ENCODE measurements at places on chromosomes 2 and 18.

DNA sequence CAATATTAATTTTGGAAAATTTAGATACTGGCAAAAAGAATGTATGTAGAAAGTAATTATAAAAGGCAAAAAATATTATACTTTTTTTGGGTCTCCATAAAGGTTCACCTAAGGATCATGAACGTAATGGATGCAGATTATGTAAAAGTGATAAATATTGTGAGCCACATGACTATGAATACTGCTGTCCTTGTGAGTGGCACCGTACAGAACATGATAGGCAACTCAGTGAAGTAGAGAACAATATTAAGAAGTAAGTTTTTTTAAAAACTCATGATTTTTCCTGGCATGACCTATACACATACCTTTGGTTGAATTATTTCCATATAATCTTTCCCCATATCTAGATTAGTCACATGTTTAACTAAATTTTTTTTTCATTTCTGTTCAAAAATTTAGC, 18.6 kb downstream of the GEN1 start:
- no peak for DNase-seq

DNA sequence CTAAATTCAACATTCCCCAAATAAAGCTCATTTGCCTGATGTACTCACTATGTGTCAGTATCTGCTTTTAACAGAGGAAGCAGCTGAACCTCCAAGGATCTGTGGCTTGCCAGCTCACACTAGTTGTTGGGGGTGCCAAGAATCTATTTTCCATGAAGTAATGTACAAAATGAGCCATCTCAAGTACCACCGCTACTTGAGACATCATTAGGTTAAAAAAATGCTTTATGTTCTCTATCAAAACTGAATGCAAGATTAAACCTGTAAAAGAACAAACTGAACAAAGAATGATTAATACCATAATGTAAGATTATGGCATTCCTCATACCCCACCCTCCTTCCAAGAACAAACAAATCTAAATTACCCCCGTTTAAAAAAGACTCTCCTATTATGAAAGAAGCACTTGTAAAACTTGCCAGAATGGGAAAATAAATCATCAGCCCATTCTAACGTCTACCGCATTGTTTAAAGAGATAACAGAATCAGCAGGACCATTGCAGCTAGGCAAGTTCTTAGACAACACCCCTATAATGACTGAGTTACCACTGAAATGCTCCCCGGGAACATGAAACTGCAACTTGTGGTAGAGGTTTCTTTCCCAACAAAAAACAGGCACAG, 471.6 kb downstream of the DLGAP1 start:
- no peak for DNase-seq

DNA sequence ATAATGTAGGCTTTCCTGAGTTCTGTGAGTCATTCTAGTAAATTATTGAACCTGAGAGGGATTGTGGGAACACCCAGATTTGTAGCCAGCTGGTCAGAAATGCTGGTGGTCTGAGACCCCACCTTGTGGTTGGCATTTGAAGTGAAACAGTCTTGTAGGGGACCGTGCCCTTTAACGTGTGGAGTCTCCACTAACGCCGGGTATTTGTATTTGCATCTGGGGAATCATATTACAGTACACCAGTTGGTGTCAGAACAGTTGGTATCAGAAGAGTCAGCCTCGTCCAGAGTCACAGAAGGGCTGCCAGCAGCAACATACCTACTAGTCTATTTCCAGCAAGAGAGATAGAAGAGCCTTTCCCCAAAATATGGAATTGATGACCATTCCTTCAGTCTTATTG, 38.3 kb upstream of the PTPN4 start:
- DNase-seq, result no peak

DNA sequence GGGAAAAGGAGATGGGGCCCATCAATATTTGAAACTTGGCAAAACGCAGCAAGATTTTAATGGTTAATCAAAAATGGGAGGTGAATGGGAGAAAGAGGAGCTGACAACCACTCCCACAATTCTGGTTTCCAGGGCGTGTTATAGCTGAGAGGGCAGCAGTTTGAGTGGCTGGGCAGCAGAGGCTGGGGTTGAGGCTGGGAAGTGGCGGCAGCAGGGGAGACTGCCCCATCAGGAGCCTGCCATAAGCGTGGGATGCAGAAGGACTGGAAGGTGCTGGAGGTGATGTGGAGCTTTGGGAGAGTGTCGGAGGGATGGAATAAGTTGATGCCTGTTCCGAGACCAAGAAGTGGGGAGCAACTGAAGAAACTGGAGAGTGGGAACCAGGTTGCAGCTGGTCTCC, 48.9 kb upstream of the SH3RF3 start:
- DNase-seq, result no peak

GRCh38 chr2:120815292-120815691, 79.6 kb downstream of the GLI2 start:
- DNase-seq, result no peak

- DNase-seq, result no peak
Observed at GRCh38 chr2:28011322-28011737, 120.8 kb downstream of the BABAM2 start.

GRCh38 chr2:6418291-6418690, 447.4 kb downstream of the CMPK2 start:
- no peak for DNase-seq

DNA sequence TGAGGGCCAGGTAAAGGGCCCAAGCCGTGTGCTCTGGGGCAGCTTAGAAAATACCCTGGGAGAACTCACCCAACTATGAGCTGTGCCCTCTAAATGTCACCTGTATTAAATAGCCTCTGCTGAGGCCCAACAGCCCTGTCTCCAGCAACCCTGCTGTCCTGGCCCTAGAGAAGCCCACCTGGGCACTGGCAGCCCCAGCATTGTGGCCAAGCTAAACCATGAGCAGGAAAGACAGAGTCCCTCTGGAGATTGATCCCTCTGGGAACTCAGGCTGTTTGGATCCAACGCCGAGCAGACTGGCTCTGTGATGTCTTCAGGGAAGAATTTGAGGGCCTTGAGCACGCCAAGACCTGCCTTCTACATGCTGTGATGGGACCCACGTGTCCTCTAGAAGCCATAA, 126.5 kb downstream of the TTC32 start:
- no peak for DNase-seq

GRCh38 chr2:69933839-69934613, 19.1 kb downstream of the MXD1 start:
- no peak for DNase-seq

DNA sequence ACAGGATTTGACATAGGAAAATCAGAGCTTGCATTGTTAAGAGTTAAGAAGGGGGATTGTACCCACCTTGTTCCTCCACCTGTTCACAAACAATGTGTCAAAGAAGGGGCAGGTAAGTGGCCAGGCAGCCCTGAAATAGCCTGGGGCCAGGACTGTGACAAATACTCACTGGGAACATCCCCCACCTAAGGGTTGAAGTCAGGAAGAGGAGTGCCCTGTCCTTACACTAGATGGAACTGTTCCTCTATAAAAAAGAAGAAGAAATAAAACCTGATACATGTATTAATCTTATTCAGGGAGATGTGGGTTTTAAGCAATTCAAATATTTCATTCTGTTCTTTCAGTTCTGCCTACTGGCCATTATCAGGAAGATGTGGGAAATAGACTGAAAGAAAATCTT, 41.9 kb downstream of the TACR1 start:
- DNase-seq, result no peak

- no peak for DNase-seq
Observed at GRCh38 chr2:63553049-63553448, 35.2 kb downstream of the WDPCP start.

DNA sequence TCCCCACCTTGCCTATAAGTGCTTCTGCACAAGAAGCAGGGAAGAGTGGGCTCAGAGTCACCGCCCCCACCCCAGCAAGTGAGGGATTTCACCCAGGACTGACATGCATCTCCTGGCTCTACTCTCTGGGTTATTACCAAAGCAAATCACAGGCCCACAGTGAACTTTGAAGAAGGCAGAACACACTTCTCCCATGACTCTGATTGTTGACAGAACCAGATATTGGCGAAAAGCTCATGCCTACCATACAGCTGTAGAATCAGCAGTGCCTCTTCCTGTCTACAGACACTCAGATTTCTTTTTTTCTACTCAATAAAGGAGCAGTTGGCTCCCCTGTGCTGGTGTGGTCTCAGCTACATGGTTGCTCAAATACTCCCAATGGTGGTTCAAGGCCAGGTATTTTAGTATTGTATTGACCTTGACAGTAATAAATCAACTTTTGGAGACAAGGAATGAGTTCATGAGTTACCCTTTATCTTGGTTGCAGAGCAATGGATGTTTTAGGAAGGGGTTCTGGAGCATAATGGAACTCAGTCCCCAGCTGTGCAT, 512.9 kb upstream of the ID2 start:
- DNase-seq, result no peak

DNA sequence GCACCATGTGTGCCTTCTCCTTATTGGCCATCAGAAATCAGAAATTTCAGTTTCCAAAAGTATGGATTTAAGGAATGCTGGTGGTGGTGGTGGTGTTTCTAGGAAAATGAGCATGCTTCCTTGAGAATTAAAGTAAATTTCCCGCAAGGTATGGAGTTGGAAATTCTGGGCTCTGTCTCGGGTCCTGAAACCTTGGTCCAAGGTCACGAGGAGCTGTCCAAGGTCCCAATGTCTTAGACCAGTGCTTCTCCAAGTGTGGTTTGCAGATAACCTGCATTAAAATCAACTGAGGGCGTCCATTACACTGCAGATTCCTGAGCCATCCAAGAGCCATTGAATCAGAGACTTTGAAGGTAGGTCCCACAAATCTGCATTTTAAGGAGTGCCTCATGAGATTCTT, 210.9 kb upstream of the PKDCC start:
- no peak for DNase-seq

- DNase-seq, result no peak
Observed at GRCh38 chr2:109601783-109602182, 12.0 kb downstream of the SEPTIN10 start.

DNA sequence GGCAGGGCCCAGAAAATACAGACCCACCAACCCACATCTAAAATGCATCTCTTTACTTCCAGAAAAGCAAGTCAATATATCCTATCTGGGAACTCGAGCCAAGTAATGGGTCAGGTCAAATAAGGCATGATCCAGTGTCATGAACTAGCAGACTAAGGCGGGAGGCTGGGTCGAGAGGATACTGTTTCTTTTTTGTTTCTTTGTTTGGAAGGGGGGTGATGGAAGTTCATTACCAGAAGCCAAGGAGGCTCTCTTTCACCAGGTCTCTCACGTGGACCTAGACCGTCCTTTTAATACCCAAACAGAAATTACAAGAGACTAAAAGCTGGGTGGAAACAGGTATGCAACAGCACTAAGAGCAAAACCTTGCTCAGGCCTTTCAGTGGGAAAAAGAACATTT, 108.3 kb downstream of the HDAC4 start:
- no peak for DNase-seq

- no peak for DNase-seq
Observed at GRCh38 chr2:166882851-166883250, 5.4 kb upstream of the XIRP2 start.

DNA sequence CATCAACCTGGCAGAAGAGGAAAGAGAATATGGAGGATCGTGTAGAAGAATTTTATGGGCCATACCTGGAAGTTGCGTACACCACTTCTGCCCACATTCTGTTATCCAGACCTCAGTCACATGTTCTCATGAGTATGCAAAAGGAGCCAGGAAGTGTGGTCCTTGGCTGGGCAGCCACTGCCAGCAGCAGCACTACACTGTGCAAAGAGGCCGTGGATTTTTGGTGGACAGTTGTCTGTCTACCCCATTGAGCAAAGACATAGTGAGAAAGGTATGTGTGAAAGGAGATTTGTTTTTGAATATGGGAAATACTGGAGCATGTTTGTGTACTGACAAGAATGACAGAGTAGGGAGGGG, 68.1 kb downstream of the SDC1 start:
- DNase-seq, result no peak

GRCh38 chr18:44518666-44519065, 162.0 kb upstream of the SETBP1 start:
- no peak for DNase-seq

DNA sequence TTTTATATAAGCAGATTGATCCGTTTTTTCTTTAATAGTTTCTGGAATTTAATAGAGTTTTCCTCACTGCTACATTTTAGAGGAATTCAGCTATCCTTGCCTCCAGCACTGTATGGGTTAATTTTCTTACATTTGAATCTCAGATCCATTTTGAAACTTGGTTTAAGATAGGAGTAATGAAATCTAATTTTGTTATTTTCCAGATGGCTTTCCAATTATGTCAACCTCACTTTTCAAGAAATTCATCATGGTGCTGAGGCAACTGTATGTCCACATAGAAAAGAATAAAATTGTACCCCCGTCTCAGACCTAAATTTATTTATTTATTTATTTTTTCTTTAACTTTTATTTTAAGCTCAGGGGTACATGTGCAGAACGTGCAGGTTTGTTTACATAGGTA, 105.1 kb downstream of the EPB41L5 start:
- DNase-seq, result no peak

GRCh38 chr2:143968860-143969259, 551.1 kb downstream of the ZEB2 start:
- DNase-seq, result no peak

DNA sequence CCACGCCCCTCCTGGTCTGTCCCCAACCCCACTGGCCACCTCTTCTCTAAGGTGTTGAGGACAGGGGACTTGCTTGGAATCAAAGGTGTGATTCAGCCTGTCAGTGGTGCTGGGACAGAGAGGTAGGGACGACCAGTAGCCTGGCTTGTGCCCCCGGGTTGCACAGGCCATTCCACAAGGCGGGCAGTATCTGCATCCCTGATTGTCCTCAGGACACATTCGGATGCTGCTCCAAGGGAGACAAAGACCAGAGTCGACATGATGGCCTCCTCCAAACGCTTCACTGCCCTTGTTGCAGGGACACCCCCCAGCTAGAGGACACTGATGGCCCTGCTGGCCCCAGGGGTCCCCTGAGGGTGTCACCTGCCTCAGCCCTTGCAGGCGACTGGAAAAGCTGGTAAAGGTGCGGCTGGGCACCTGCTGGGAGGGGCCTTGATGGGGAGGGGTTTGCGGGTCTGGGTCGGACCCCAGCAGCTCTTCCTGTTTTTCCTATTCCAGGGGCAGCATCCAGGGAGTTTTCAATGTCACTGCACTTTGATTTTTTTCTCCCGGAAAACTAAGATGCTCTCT, 98.0 kb downstream of the PTGR3 start:
- DNase-seq, result no peak

GRCh38 chr2:191049728-191050639, 36.0 kb upstream of the STAT1 start:
- DNase-seq, result no peak

- no peak for DNase-seq
Observed at GRCh38 chr2:196149948-196150347, 21.4 kb downstream of the STK17B start.

DNA sequence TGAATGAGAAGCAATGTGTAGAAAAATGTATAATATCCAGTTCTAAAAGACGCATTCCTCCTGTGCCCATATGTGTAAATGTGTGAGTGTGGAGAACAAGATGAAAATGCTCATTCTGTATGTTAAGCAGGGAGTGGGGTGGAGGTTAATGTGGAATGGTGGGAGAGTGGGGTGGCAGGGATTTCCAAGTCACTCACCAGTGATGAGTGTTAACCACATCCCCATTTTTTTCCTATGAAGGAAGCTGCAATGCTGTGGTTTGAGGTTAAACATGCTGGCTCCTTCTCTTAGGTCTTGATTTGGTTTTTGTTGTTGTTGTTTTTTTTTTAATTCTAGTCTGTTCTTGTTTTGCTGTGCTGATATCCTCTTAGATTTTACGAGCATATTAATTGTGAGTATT, 169.4 kb downstream of the NEDD4L start:
- no peak for DNase-seq

- no peak for DNase-seq
Observed at GRCh38 chr2:230680463-230681170, 32.0 kb upstream of the CAB39 start.

- no peak for DNase-seq
Observed at GRCh38 chr2:121400201-121400600, 115.2 kb upstream of the TFCP2L1 start.

Data from cortex of kidney (tissue), 1 donor.